ENCODE measurements at places on chromosomes 11 and 22.

DNA sequence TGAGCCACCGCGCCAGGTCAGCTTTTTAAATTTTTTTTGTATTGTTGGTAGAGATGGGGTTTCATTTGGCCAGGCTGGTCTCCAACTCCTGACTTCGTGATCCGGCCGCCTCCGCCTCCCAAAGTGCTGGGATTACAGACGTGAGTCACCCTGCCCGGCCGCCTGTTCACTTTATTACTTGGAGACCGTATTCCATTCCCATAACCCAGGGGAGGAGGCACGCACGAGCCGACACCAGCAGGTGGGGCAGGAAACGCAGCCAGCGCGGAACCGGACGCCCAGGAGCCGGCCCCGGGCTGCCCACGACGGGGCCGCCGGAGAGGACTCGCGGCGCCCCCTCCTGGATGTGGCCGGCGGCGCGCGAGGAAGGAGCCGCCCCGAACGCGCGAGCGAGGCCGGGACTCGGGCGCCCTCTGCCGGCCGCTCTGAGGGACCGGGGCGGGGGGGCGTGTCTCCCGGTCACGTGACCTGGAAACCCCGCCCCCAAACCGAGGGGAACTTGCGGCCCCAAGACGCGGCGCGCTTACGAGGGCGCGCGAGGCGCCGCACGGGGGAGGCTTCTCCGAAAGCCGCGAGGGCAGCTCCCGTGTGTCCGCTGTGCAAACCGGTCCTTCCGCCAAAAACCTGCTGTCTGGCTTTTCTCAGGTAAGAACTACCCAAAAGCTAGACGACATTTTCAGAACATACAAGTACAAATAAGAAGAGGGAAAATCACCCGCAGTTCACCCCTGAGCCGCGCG, 11.6 kb upstream of the RNH1 start:
- DNase-seq = peak; percentile 86

- no peak for DNase-seq
Observed at GRCh38 chr22:31160328-31160978, 471 bp downstream of the RNF185 start.

DNA sequence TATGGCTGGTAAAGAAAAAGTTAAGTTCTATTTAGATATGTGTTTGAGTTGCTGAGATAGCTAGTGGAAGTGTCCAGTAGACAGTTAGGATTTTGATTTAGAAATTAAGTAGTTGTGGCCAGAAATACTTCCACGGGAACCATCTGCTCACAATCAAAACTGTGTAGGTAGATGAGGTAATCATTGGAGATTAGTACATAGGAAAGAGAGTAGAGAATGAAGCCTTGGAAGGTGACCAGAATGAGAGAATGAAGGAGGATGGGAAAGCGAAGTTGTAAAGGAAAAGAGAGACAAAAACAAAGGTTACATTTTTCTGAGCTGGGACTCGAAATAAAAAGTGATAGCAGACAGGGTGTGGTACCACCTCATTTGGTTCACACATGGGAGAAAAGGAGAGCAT, 296.9 kb upstream of the SORL1-AS1 start:
- no peak for DNase-seq

DNA sequence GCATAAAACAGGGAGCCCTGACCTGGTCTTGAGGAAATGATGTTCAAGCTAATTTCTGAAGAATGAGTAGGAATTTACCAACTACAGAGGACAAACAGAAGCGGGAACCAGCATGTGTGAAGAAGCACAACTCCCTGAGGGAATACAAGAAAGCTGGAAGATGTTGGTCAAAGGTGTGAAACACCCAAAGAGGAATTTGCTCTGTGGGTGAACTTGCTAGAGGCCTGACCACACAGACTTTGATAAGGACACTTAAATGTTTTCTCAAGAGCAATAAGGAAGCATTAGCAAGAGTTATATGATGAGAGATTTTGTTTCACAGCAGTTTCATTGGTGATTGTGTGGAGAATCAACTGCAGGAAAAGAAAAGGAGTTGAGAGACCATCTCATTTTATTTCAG, 17.6 kb downstream of the SLC5A12 start:
- no peak for DNase-seq

DNA sequence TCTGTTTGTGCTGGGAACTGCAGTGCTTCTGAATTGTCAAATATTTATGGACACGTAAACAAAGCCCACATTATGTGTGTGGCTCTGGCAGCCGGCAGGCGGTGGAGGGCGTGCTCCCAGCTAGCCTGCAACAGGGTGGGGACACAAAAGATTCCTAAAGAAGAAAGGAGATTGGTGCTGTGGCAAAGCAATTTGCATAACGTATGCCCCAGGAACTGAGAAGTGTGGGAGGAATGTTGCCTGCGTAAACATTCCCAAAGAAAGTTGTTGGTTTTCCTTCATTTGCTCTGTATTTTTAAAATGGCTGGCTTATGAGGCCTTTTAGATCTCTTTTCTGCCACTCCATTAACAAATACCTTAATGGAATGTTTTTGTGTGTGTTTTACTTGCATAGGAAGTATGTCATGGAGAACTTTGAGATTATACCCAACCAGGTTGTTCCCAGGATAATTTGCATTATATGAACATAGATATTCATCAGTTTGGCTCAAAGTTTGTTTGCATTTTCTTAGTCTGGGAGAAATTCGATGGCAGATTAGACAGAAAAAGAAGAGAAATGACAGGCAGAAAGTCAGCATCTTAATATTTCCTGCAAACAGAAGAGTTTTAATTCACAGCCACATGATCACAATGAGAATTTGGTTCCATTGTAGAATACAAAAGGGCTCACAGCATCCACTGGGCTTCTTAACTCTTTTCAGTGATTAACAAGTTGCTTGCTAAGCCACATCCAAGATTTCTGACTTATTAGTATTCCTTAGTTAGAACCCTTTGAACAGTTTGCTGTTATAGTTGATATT, 41.8 kb upstream of the DLAT start:
- DNase-seq = peak; percentile 15

GRCh38 chr22:48424201-48424627, 1403.5 kb downstream of the BRD1 start:
- no peak for DNase-seq

DNA sequence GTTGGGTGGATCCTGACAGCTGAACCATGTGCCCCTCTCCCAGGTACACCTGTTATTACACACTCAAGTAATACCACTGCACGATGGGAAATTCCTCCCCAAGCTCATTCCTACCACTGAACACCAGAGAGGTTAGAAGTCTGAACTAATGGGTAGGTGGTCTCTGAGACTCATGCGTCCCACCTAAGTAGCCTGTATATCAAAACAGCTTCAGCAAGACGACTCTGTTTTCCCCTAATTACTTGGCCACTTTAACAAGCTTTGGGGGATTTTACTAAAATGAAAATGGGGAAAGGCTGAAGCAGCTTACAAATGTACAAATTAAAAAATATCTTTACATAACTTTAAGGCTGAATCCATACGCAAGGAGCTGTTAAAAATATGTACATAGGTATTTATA, 29.4 kb downstream of the LGR4 start:
- DNase-seq = no peak

DNA sequence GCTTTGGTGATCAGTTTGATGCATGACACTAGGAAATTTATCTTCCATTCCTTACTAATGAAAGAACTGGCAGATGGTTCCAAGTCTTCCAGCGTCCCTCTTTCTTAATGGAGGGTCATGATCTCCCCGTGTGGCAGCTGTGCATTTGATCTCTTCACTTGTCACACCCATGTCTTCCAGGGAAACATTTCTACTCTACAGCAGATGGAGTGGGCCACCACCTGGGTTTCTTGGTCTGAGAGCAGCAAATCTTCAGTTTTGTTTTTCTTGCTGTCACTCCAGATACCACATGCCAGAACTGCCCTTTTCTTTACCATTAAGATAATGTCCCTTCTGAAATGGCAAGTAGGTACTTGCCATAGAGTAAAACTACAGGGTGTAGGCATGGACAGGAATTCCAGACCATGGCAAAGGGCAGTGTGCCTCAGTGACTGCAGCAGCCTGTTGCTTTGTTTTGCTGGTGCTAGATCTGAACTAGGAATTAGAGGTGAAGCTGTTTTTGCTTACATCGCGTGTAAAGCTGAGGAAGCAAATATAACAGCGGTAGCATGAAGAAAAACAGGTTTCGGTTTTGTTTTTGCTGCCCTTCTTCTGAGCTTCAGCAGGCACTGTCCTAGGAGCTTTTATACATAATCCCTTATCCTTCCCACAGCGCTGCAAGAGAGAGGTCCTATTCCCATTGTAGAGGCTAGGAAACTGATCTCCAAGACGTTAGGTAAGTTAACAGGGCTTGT, 20.7 kb upstream of the C11orf96 start:
- no peak for DNase-seq

DNA sequence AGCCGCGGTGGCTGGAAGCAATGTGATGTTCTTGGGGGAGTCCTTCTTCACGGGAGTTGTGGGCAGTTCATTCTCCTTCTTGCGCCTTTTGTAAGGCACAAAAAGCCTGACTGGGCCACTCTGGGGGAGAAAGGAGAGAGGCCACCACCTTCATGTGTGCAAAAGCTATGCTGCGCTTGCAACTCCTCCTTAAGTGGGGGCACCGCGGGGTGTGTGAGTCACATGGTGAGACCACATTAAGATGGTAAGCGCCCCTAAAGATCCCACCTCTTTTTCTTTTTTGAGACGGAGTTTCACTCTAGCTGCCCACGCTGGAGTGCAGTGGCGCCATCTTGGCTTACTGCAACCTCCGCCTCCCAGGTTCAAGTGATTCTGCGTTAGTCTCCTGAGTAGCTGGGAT, 14.1 kb downstream of the DEAF1 start:
- no peak for DNase-seq

DNA sequence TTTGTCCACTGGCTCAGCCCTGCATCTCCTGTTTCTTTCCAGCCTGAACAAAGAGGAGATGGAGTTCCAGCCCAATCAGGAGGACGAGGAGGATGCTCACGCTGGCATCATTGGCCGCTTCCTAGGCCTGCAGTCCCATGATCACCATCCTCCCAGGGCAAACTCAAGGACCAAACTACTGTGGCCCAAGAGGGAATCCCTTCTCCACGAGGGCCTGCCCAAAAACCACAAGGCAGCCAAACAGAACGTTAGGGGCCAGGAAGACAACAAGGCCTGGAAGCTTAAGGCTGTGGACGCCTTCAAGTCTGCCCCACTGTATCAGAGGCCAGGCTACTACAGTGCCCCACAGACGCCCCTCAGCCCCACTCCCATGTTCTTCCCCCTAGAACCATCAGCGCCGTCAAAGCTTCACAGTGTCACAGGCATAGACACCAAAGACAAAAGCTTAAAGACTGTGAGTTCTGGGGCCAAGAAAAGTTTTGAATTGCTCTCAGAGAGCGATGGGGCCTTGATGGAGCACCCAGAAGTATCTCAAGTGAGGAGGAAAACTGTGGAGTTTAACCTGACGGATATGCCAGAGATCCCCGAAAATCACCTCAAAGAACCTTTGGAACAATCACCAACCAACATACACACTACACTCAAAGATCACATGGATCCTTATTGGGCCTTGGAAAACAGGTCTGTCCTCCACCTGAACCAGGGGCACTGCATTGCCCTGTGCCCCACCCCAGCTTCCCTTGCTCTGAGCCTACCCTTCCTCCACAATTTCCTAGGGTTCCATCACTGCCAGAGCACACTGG, 5.0 kb downstream of the FTH1 start:
- DNase-seq = no peak

DNA sequence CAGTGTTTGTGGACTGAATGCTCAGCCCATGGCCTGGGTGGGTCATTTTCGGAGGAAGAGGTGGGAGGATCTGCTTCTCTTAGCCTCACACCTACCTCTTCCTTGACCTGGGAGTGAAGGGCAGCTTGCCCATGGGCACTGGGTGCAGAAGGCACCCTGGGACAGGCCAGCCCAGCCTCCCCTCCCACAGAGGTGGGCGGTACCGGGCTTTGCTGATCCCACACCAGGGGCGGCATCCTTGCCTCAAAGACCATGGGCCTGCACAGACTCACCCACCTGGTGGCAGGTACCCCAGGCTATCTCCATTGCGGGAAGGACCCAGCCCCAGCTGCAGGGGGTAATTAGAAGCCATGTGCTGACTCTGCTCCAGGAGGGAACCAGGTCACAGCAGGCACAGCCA, 1.5 kb upstream of the PNPLA5 start:
- no peak for DNase-seq

All from fibroblast of skin of scalp (primary cell).